Stimulated activated CD8-positive, alpha-beta memory T cell treated with anti-CD3 and anti-CD28 coated beads, Interleukin-2, amount 100 ng/mL, for 1 hour (primary cell): ENCODE measurements at places on chromosomes 5 and 9.

- DNase-seq = peak; percentile 58
These were observed 637 bp upstream of the ERBIN start for GRCh38 chr5:65925601-65926275.

DNA sequence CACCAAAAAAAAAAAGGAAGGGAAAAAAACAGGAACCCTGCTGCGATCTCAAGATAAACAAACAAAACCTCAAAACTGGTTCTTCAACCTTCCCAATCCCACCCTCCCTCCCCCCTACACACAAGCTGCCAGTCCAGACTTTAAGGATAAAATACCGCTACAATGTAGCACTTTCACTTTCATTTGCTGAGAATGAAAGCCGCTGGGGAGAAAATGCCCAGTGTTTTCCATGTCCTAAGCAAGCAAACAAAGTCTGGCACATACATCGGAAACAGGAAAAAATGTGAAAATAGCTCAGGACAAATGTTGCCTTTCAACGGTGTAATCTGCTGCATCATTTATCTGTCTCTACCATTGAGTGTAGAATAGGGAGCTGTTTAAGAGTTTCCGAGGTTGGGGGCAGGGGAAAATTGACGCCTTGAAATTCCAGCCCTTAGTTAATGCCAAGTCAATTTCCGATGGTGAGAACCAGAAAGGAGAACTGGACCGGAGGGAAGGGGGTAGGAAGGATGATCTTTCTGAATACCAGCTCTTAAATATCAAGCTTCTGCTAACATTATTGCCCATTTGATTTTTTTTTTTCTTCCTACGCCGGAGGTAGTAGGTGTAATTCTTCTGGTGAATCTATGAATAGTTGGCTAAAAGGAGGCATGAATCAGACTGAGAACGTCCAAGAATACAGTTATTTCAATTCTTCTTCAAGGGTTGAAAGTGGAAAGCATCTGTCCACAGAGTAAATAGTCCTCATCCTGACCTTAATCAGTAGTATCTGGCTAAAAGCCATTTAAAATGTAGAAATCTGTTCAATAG is 1.2 kb upstream of the ADAMTS6 start:
- DNase-seq = no peak

- no peak for DNase-seq
These were observed 81.0 kb upstream of the SLC25A51 start for GRCh38 chr9:37984672-37985611.

GRCh38 chr5:132396589-132397031 is 27.1 kb downstream of the SLC22A5 start:
- DNase-seq = no peak

DNA sequence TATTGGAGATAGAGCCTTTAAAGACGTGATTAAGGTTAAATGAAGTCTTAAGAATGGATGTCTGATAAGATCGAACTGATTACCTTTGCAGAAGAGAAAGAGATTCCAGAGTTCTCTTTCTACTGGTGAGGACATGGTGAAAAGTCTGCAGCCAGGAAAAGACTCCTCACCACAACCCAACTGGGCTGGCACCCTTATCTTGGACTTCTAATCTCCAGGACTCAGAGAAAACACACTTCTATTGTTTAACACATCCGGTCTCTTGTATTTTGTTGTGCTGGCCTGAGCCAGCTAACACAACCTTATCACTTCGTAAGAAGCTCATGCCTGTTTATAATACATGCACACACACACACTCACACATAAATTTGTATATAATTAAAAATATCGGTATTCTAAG is 489.1 kb downstream of the PRDM9 start:
- DNase-seq = no peak

GRCh38 chr5:30608501-30608900 is 585.0 kb upstream of the CDH6 start:
- no peak for DNase-seq

DNA sequence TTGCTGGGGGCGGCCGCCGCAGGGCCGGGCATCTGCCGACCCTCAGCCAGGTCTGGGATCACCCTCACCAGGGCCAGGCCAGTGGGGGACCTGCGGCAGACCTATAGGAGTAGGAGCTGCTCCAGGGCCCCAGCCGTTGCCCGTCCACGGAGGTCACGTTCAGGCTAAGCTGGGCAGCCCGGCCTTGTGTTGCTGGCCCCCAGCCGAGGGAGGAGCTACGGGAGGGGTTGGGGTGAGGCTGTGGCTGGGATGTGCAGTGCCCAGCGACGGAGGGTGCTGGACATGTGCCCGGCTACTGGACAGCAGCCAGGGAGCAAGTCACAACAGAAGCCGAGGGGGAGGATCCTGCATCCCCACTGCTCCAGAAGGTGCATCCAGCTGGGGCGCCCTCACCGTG is 39.6 kb upstream of the SLC6A19 start:
- DNase-seq = no peak

DNA sequence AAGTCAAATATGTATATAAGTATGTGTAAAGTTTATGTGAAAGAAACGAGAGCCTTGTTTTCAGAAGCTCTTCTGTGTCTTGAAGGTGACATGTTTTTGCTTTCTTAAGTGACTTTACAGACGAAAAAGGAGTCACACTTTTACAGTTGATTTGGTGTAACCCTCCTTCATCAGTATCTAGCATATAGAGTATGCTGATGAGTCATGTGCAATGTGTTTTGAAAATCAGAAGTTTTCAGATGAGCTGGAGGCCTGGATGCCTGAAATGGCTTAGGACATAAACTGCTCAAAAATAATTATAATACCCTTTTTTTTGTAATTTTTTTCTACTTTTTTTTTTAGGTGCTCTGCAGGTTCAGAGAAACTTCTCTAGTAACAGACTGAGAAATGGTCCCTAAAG is 209.5 kb downstream of the CD180 start:
- DNase-seq = no peak

DNA sequence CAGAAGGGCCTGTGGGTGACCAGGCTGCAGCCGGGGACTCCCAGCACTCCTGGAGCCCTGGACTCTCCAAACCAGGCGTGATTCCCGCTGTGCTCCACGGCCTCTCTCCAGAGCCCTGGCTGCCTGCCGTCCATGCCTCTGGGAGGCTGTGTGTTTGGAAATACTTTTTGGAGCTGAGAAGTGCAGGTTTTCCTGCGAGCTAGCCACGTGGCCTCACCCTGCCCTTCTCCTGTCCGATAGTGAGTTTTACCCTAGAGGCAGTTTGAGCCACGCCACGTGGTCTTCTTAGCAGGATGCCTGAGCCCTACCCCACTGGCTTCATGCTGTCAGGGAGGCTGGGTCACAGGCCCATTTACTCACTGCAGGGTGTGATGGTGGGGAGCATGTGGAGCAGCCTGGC is 71.3 kb downstream of the COL5A1 start:
- no peak for DNase-seq

GRCh38 chr5:179275381-179275878 is 69.8 kb downstream of the ADAMTS2 start:
- DNase-seq = no peak

GRCh38 chr5:27639005-27639612 is 600.7 kb upstream of the CDH9 start:
- no peak for DNase-seq

DNA sequence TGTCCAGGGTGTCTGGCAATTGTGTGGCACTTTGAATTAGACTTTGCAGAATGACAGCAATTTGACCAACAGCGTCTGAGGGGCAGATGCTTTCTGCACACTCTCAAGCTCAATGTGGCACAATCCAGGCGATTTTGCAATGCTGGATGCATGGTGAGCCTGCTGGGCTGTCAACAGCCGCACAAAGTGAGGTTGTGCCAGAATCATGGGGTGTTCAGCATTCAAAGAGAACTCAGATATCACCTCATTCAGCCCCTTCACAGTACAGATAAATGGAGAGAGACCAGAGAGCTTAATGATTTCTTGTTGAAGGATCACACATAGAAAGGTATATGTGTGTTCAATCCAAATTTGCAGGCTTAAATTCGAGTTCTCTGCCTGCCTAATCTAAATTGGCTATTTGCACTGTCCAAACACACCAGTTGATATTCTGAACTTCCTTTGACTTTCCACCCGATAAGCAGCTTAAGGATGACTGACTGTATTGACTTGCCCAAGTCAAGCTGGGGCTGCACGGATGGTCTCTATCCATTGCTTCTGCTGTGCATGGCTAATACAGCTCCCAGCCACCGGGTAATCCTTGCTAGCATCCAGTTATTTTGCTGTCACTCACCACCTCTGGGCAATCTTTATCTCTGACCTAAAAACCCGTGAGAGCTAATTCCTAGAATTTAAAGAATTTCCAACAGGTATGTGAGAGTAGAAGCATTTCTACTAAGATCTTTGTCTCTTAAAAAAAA is 157.9 kb upstream of the TAS2R1 start:
- DNase-seq = no peak

- DNase-seq = no peak
These were observed 1411.8 kb upstream of the ACO1 start for GRCh38 chr9:30972654-30973053.

GRCh38 chr9:137690930-137691645 is 72.3 kb downstream of the EHMT1 start:
- no peak for DNase-seq

DNA sequence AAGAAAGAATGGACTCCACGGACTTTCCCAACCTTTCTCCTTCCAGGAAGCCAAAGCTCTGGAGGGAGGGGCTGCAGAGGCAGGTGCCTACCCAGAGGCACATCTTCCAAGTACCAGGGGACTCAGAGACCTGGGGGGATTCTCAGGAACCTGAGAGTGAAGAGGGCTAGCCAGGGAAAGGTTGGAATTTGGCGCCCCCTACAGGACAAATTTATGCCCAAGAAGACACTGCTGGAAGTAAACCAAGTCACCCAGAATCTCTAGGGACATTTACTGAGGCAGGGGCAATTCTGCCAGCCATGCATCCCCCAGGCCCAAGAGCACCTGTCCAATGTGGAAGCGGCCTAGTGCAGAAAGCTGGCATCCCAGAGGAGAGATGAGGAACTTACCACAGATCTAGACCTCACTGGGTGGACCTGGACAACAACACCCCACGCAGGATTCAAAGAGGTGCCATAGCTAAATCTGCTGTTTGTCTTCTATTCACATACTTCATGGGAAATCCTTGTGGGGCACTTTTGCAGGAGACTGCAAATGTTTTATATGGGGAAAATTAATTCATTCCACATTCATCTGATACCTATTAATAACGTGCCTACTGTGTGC is 25.9 kb upstream of the IDNK start:
- DNase-seq = no peak

- DNase-seq = no peak
These were observed 14.4 kb downstream of the FAM169A start for GRCh38 chr5:74851684-74852353.
